ENCODE measurements at places on chromosomes 1 and 21.

GRCh38 chr1:209015092-209015491 lies 568.4 kb upstream of the CAMK1G start:
- DNase-seq, result no peak

DNA sequence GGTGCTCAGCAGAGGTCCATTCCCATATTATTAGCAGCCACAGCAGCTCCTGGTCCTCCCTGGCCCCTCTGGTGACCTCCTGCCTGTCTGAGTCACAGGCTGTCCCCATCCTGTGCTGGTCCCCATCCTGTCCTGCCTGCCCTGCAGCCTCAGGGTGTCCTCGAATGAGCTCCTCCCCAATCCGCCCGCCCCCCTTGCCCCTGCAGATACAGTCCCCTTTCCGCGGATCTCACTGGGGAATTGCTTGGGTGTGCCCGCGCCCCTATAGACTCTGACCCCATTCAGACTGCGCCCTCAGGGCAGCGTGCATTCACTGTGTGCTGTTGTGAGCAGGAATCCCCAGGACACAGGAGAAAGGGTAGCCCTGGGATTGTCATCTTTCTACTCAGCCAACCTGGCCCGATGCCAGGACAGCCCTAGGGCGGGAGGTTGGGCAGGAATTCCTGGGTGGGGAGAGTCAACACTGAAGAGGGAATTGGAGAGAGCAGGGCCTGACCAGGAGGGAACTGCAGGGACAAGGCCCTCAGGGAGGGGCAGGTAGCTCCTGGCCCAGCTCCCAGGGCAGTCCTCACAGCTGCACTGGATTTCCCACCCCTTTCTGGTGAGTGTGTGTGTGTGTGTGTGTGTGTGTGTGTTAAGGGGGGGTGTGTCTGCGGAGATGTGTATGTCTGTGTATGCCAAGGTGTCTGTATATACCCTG lies 1.1 kb upstream of the GUCA2A start:
- DNase-seq, result no peak

DNA sequence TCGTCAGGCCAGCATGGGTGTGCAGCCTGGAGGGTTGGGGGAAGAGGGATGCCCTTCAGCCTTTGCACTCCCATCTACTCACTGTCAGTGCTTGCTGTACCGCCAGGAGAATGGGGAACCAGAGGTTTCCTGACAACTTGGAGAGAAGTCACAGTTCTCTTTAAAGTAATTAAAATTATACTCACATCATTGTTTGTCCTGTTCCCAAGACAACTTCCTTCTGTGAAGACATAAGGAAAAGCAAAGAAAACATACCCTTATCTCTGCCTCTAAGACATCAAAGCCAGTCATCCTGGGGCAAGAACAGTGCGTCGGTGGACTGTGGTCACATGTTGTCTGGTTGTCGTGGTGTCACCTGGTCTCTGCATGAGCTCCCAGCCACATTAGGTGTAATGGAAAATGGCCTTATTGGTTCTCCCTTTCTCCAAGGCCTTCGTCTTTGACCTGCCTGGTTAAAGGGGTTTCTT lies 17.6 kb downstream of the TRAF5 start:
- no peak for DNase-seq

DNA sequence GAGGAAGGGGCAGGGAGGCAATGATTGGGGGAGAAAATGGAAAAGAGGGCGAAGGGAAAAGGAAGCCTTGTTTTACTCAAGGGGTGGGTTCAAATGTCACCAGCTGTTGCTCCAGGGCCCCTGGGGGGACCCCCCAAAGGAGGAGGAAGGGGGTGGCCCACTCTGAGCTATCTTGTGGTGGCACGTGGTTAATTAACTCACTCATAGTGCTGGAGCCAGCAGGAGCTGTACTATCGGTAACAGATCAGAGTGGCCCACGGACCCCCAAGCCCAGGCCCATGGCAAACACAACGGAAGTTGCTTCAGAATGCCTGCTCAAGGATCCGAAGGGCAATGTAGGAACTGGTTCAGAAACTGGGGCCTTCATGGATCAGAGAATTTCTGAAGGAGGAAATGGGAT lies 7.2 kb downstream of the TFF2 start:
- no peak for DNase-seq

- DNase-seq, result no peak
Observed at GRCh38 chr1:1290238-1290731, 10.0 kb downstream of the SCNN1D start.

DNA sequence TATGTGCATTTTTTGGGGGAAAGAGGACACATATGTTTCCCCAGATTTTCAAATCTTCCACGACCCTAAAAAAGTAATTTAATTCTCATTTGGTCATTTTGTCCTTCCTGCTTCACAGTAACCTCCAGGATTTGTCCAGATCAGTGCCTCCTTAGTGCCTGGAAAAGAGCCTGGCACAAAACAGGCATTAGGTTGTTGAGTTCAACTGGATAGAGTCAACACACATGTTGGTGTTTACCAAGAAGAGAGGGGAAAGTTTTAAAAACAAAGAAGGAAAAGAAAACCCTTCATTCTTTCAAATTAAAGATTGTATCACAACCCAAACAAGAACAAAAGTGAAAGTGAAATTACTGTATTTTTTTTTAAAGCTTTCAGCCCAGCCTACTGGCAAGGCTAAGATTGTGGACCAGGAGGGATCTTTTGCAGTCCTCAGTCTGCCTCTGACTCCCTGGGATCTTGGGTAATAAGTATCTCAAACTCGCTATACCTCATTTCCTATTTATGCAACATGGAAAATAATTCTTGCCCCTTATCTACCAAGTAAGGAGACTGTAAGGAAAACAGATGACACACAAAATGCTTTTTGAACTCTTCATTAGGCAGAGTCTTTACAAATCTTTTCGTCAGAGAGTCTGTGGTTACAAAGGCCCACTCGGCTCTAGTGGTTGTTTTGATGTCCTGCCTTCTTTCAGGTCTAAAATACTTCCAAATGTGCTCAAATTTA lies 57.8 kb downstream of the ZNF281 start:
- peak; percentile 99 for DNase-seq

- no peak for DNase-seq
Observed at GRCh38 chr1:15029786-15030185, 123.8 kb upstream of the TMEM51 start.

GRCh38 chr1:172929006-172929405 lies 121.7 kb downstream of the TNFSF18 start:
- no peak for DNase-seq

GRCh38 chr1:229508823-229509337 lies 739 bp upstream of the NUP133 start:
- no peak for DNase-seq

GRCh38 chr1:214026985-214027384 lies 39.2 kb downstream of the PROX1 start:
- DNase-seq, result no peak

DNA sequence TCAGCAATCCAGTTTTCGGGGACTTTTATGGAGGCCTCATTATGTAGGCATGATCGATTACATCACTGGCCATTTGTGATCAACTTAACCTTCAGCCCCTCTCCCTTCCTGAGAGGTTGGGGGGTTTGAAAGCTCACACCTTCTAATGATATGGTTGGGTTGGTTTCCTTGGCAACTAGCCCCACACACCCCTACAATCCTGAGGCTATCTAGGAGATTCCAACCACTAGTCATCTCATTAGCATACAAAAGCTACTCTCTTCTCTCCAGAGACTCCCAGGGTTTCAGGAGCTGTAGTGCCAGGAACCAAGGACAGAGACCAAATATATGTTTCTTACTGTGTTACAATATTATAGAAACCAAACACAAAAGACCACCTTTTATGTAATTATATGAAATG lies 35.2 kb upstream of the ZNF326 start:
- no peak for DNase-seq

DNA sequence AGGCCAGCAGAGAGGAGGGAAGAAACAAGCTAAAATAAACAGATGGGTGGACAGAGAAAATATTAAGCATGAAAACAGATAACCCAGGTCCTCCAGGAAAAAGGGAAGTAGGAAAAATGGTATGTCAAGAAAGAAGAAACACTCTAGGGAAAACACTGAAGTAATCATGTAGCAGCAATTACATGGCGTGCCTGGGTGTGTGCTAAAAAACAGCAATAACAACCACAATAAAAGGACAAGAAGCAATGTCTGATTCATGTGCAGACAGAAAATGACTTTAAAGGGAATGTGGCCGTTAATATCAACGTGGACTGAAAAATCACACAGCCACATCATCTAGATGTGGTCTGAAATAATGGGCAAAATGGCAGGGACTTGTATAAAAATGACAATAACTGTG lies 369.7 kb downstream of the PTBP2 start:
- DNase-seq, result no peak

- no peak for DNase-seq
Observed at GRCh38 chr1:19850214-19850613, 32.0 kb upstream of the OTUD3 start.

Data from AG09309 (cell line).